ENCODE measurements at places on chromosomes 3 and 15.
A peak's percentile ranks its signal among the peaks of the same experiment; 100 is the strongest.

- DNase-seq = no peak
Observed at GRCh38 chr3:278300-279064, 81.9 kb downstream of the CHL1 start.

DNA sequence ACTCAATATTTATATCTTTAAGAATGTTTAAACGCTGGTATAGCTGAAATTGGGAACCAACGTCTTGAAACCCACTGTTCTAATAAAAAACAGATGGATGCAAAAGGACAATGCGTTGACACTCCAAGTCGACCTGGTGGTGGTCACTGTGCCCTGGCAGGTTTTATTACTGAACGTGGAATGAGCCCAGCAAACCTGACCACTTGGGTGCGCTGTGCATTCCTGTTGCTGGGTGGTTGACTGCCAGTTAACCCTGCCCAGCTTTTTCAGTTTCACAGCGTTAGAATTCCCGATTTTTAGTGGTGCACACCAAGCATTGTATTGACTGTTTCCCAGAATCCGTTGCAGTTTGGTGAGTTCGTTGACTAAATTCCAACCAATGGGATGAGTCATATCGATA is 384.4 kb downstream of the OCA2 start:
- no peak for DNase-seq

GRCh38 chr3:119401069-119401468 is 62.3 kb downstream of the TMEM39A start:
- no peak for DNase-seq

- no peak for DNase-seq
Observed at GRCh38 chr15:77418966-77419835, 703 bp downstream of the PEAK1 start.

DNA sequence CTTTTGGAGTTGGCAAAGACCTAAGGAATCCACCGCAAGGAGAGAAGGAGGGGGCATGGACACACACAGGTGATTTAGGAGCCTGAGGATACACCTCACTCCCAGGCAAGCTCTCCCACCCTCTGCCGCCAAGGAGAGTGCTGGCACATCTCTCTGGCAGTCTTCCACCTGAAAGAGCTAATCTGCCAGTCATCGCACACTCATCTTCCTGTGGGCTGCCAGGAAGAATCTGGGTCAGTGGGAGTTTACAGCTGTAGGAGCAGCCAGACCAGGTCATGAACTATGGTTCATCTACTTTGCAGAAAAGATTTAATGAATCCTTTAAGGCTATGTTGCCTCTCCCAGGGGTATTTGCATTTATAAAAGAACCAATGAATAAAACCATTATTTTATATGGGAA is 170.6 kb upstream of the TSC22D2 start:
- no peak for DNase-seq

- DNase-seq = no peak
Observed at GRCh38 chr15:33852094-33852493, 116.2 kb upstream of the CHRM5 start.

- no peak for DNase-seq
Observed at GRCh38 chr3:127712461-127712860, 39.7 kb downstream of the ABTB1 start.

- DNase-seq = peak; percentile 85
Observed at GRCh38 chr3:39126532-39127071, 19.1 kb downstream of the TTC21A start.

DNA sequence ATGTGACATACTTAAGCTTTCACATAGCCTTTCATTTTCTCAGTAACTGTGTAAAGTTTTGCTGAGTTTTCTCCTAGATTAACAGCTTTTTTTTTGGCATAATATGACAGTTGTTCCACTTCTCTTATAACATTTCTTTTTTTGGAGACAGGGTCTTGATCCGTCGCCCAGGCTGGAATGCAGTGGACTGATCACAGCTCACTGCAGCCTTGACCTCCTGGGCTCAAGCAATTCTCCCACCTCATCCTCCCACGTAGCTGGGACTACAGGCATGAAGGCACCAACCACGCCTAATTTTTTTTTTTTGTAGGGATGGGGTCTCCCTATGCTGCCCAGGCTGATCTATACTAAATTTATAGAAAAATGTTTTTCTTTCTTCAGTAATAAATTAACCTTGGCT is 30.1 kb downstream of the DLG1 start:
- DNase-seq = no peak

DNA sequence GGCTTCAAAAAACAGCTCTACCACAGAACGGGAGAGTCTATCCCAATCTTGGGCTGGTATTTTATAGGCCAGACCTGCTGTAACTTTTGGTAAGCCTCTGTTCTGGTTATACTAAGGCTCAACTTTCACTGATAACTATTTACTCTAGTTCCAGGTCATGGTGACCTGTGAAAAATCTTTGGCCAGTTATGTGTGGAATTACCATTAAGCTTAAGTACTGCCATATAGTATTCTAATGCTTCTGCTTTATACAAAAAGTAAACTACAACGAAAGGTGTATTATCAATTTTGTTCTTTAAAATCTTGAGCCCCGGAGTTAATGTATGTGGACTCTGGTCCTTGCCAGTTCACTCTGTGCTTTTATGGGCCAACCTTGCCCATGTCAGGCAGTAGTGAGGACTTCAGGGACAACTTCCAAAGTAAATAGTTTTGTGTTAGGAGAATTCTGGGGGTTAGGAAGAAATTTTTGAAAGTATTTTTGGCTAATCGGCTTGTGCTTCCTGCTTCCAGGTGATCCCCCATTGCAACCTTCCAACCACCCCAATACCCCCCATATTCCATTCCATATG is 6.4 kb downstream of the SIAH2 start:
- no peak for DNase-seq

- peak; percentile 13 for DNase-seq
Observed at GRCh38 chr3:86416334-86416733, 574.6 kb downstream of the VGLL3 start.

- DNase-seq = no peak
Observed at GRCh38 chr3:42892169-42892568, 13.8 kb upstream of the ZNF662 start.

- DNase-seq = no peak
Observed at GRCh38 chr3:102179326-102180177, 255.3 kb upstream of the ZPLD1 start.

DNA sequence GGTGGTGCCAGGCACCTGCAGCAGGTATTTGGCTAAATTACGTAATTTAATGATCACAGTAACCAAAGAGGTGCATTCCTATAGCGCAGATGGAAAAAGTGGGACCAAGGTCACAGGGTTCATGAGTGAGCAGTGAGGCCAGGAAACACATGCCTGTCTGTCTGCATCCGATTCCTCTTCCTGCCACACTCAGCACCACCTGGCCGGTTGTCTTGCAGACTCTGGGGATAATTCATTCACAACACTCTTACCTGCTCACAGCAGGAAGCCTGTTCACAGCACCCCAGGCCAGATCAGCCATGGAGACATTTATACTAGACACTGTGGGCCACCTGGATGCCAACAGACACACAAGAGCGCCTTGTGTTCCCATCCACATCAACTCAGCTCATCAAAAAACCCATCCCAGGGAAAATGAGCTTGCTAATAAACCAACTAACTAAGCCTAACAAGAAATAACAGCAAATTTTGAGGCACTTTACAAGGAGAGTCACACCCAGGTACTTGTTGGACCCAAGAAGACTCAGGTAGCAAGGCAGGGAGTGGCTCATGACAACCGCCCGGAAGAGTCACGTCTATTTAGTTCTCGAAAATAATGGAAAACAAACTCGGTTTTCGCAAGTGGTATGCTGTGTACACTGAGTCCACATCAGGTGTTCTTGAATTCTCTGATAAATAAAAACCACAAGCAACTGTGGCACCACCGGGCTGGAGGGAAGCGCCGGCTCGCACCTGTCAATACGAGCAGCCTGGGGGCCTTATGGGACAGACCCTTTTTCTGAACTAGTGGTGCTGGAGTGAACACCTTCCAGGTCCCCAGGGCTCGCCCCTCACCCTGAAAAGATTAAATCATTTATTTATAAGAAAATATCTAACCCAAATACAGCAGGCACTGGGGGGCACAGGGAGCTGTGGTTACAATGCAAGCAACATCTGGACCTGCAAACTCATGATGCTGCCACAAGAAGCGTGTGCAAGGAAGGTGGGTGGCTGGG is 40.5 kb downstream of the FAM174B start:
- no peak for DNase-seq

DNA sequence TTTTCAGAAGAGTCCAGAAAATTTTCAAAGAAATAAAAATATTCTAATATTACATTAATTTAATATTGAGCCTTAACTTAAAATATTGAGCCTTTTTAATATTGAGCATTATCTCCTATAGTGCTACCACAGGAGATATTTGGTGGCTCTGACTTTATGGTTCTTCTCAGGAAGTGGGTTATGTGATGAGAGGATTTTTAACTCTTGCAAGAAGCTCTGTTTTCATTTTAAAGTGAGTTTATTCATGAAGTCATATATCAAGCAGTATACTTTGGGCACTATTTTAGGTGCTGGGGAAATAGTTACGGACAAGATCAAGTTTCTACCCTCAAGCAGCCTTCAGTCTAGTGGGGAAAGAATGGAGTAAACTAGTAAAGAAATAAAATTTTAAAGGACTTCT is 13.4 kb upstream of the MBNL1 start:
- DNase-seq = no peak

- no peak for DNase-seq
Observed at GRCh38 chr3:179949412-179949811, 87.3 kb downstream of the PEX5L start.

DNA sequence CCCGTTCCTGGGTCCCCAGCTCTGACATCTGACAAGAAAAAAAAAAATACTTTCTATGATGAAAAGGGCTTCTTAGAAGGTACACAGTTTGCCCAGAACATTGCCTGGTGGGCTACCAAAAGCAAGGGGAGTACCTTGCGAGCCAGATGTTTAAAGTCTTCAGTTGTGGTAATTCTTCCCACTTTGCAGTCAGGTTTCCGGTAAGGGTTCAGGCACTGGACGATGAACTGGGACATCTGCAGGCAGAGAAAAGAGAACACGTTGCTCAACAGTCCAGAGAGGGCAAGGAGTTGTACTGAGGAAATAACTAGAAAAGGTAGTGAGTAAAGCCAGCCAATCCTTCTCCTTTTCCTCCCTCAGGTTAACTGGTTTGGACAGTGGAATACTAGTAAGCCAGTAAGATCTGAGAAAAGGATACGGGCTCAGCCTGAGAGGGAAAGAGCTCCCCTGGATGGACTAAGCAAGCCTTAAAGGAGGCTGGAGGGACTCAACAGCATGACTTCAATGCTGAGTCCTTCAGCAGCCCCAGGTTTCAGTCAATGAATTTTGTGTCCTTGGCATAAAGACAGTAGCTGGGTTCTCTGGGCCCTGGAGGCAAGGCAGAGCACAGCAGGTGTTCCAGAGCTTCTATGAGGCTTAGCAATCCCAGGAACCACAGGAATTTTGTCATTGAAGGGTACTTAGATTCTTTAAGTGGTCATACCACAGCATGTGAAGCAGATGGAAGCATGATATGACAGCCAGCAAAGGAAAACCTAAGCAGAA is 38.2 kb downstream of the NBEAL2 start:
- peak; percentile 72 for DNase-seq

DNA sequence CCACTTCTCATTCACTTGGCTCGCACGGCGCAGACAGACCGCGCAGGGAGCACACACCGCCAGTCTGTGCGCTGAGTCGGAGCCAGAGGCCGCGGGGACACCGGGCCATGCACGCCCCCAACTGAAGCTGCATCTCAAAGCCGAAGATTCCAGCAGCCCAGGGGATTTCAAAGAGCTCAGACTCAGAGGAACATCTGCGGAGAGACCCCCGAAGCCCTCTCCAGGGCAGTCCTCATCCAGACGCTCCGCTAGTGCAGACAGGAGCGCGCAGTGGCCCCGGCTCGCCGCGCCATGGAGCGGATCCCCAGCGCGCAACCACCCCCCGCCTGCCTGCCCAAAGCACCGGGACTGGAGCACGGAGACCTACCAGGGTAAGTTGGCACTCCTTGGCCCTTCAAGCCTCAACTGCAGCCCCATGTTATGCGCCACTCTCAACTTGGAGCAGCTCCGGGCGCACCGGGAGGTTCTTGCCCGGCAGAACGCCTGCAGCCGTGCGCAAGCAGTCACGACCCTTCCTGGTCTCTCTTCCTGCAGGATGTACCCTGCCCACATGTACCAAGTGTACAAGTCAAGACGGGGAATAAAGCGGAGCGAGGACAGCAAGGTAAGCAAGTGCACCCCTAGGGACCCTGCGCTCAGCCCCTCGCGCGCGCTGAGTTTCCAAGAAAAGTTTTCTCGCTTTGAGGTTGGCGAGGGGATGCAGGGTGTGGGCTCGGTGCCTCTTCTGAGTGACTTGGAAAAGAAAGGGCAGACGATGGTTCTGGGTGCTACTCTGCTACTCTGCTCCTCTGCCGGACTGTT is at the start of gene BHLHE40:
Gene BHLHE40 (plus strand): TSS at position 10 of the 801 bp plus-strand sequence. CDS start 282 bp downstream, at position 292.
- peak; percentile 45 for DNase-seq

GRCh38 chr3:127588806-127589577 is 1.5 kb downstream of the TPRA1 start:
- DNase-seq = no peak
